Activated T-cell treated with anti-CD3 and anti-CD28 coated beads, Interleukin-2, amount 50 U/mL, for 24 hours (primary cell): ENCODE measurements at places on chromosomes 2 and 18.

GRCh38 chr2:58571181-58571852 lies 330.2 kb upstream of the FANCL start:
- no peak overlapping the region for H3K4me3 ChIP-seq
- no peak for DNase-seq
- no peaks in the 10 kb centered on the region for H3K27me3 ChIP-seq
- H3K27ac ChIP-seq, result no peak overlapping the region
- H3K4me1 ChIP-seq, result peaks cover 16% of the 10 kb centered on the region
- no peaks in the 10 kb centered on the region for H3K36me3 ChIP-seq

DNA sequence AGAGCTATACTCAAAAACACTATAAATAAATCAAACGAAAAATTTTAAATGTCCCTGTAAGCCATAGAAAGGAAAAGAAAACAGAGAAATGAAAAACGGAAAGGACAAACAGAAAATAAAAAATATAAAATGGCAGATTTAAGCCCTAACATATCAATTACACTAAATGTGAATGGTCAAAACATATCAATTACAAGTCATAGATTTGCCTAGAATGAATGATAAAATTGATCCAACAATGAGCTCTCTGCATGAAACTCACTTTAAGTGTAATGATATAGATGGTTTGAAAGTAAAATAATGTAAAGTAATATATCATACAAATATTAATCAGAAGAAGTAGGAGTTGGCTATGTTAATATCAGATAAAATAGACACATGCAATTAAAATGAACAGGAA lies 54.2 kb upstream of the TCF4 start:
- no peak for DNase-seq
- no peak overlapping the region for H3K4me3 ChIP-seq
- H3K4me1 ChIP-seq, result no peaks in the 10 kb centered on the region

DNA sequence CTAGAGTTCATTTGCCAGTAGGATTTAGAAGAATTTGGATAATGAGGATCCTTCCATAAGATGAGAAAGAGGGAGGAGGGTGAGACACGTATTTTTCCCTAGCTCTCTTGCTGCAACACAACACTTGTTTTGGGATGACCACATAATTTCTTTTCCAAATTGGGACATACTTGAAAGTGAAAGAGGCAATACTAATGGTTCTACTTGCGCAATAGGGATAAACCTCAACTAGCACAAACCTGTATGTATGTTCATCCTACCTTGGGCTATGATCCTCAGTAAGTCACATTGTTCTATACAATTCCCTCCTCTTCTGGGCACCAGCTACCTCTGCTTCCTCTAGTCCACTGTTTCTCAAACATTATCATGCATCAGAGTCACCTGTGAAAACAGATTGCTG lies 1208.8 kb upstream of the LRRTM1 start:
- no peak for DNase-seq
- no peaks in the 10 kb centered on the region for H3K4me1 ChIP-seq
- H3K4me3 ChIP-seq, result no peak overlapping the region
- no peaks in the 10 kb centered on the region for H3K27me3 ChIP-seq
- no peak overlapping the region for H3K27ac ChIP-seq

- H3K36me3 ChIP-seq, result no peaks in the 10 kb centered on the region
- no peaks in the 10 kb centered on the region for H3K4me1 ChIP-seq
- no peak overlapping the region for H3K4me3 ChIP-seq
- no peak for DNase-seq
Observed at GRCh38 chr18:36448384-36449290, 151.1 kb downstream of the FHOD3 start.

DNA sequence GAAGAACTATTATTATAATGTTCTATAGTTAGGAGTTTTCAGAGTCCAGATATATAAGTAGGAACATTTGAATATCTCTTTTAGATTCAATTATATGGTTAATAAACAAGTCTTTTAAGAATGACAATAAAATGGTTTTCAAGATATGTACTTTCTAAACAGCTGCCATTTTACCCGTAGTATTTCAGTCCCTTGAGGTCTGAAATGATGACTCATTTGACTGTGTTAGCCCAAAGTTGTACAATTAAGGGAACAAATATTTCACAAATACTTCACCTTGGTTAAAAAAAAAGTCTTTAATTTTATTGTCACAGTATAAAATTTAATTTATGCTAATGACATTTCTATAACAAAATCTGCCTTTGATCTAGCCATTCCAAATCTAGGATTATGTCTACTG lies 91.6 kb upstream of the TANK start:
- peaks cover 4% of the 10 kb centered on the region for H3K27me3 ChIP-seq
- no peaks in the 10 kb centered on the region for H3K36me3 ChIP-seq
- no peak overlapping the region for H3K27ac ChIP-seq
- peaks cover 19% of the 10 kb centered on the region for H3K4me1 ChIP-seq
- no peak for DNase-seq

- H3K36me3 ChIP-seq, result no peaks in the 10 kb centered on the region
- H3K4me1 ChIP-seq, result no peaks in the 10 kb centered on the region
- no peak for DNase-seq
- no peaks in the 10 kb centered on the region for H3K27me3 ChIP-seq
- no peak overlapping the region for H3K27ac ChIP-seq
Observed at GRCh38 chr2:185006481-185006880, 408.2 kb downstream of the ZNF804A start.

- no peaks in the 10 kb centered on the region for H3K4me1 ChIP-seq
- no peak overlapping the region for H3K4me3 ChIP-seq
- H3K27ac ChIP-seq, result no peak overlapping the region
Observed at GRCh38 chr18:64110692-64111480, 38.0 kb downstream of the LINC00305 start.

- H3K4me3 ChIP-seq, result no peak overlapping the region
- DNase-seq, result no peak
- H3K4me1 ChIP-seq, result no peaks in the 10 kb centered on the region
- no peak overlapping the region for H3K27ac ChIP-seq
- no peaks in the 10 kb centered on the region for H3K36me3 ChIP-seq
Observed at GRCh38 chr2:217642944-217643343, 359.9 kb downstream of the TNS1 start.

DNA sequence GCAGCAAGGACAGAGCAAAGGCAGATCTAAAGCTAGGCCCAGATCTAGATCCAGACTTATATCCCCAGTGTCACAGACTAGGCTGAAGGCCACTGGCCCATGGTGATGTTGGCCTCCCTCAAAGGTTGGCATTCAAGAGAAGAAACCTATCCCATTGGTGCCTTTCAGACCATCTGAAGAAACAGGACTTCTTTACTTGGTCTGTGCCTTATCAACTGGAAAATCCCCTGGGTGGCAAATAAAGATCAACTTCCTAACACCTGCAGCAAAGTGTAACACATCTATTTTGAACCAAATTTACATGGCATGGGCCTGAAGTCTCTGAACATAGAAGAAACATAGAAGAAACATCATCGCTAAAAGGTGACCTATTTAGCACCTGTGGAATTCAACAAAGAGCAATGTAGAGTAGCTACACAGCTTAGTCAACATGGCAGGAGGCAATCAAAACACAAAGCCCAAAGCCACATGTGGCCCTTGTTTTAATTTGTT lies 35.8 kb downstream of the METTL4 start:
- H3K4me1 ChIP-seq, result no peaks in the 10 kb centered on the region
- no peaks in the 10 kb centered on the region for H3K27me3 ChIP-seq
- no peak overlapping the region for H3K27ac ChIP-seq
- no peak overlapping the region for H3K4me3 ChIP-seq
- H3K36me3 ChIP-seq, result peaks cover 45% of the 10 kb centered on the region
- no peak for DNase-seq

GRCh38 chr2:217798743-217799562 lies 203.8 kb downstream of the TNS1 start:
- H3K27me3 ChIP-seq, result no peaks in the 10 kb centered on the region
- peak; percentile 23 for DNase-seq
- no peaks in the 10 kb centered on the region for H3K4me1 ChIP-seq
- H3K4me3 ChIP-seq, result no peak overlapping the region
- H3K27ac ChIP-seq, result no peak overlapping the region
